ENCODE measurements at places on chromosomes 5 and 9.

DNA sequence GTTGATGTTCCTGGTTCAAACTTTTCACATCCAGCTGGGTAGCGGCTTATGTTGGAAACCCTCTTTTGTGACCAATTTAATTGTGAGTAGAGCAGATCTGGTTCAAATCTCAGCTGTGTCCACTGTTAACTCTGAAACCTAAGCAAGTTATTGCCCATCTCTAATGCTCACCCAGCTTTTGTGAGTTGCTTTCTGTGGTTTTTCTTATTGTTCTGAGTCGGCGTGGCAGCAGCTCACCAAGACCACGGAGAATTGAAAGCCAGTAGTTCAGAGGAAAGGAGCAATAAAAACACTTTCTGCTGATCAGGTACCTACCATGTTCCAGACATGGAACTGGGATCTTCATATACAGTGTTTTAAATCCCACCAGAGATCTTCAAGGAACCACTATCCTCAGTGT, 114.4 kb downstream of the DOCK2 start:
- no peak for DNase-seq

- no peak for DNase-seq
These were observed 777 bp downstream of the ENDOG start for GRCh38 chr9:128818839-128819715.

DNA sequence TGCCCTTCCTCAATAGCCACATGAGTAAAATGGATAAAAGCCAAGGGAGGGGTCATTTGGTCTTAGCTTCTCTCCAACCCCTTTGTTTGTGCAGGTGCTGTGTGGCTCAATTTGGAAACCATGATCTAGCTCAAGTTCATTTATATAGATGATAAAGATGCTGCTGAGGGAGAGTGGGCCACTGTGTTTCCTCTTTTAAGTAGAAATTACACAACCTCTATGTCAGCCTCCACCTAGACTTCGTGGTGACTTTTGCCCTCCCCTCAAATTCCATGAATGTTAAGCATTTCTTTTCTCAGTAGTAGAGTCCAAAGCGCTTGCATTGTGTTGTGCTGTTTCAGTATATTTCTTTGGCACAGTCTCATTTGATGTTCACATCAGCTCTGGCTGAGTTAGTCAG, 241.4 kb downstream of the ARHGAP26 start:
- no peak for DNase-seq

DNA sequence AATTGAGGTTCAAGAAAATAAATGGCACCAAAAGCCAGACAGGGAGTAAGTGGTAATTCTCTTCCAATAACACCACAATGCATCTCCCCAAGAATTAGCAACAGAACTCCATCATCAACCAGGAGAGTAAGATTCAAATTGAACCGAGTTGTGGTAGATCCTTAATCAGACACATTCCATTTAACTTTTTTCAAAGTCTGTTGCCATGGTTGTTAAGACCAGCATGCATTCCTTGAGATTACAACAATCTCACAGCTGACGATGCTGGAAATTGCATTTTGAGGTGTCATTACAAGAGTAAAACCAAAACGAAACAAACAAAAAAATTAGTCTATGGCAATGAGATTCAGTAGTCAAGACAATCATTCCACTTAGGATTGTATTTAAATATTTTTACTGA, 78.9 kb upstream of the ZNF462 start:
- DNase-seq = no peak

- no peak for DNase-seq
These were observed 405.5 kb downstream of the ARHGEF28 start for GRCh38 chr5:74031536-74031935.

GRCh38 chr5:68147659-68148058, 67.9 kb upstream of the PIK3R1 start:
- DNase-seq = no peak

DNA sequence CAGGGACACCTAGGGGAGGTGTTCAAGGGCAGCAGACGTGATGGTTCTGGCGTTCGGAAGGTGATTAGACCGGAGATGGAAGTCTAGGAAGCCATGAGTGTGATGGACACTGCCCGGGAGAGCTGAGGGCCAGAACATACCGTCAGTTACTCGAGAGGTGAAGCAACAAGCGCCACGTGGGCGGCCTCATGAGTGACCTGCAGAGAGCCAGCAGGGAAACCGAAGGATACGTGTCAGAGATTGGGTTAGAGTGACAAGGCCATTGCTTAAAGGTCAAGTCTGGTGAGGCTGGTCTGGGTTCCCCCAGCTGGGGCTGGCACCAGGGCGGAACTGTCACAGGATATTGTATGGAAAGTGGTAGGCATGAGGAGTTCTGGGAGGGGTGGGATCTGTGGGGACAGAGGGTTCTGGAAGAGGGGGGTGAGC, 60.0 kb downstream of the C9orf50 start:
- DNase-seq = no peak

- no peak for DNase-seq
These were observed 90.8 kb downstream of the PCDH1 start for GRCh38 chr5:141787376-141787775.

GRCh38 chr5:159412284-159413046, 82.2 kb upstream of the IL12B start:
- no peak for DNase-seq

- DNase-seq = no peak
These were observed 36.4 kb downstream of the LARP1 start for GRCh38 chr5:154791535-154791934.

GRCh38 chr9:108412755-108413154, 443.0 kb downstream of the ACTL7B start:
- no peak for DNase-seq

GRCh38 chr5:71894091-71894490, 175.0 kb downstream of the CARTPT start:
- DNase-seq = no peak

DNA sequence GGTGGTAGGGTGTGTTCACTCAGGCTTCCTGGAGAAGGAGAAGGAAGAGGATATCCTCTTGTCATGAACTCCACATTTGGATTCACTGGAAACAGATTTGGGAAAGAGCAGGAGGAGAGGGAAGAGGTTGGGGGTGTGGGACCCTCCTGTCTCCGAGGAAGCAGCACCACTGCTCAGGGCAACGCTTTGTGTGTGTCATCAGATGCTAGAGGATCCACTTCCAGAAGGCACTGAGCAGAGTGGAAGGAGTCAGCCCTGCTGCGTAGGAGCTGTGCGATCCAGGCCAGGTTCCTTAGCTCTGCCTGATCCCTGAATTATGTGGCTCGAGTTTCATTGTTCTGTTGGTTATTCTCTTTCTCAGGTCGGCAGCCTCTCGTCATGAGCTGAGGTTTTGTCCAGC, 37.3 kb upstream of the TJP2 start:
- DNase-seq = no peak

DNA sequence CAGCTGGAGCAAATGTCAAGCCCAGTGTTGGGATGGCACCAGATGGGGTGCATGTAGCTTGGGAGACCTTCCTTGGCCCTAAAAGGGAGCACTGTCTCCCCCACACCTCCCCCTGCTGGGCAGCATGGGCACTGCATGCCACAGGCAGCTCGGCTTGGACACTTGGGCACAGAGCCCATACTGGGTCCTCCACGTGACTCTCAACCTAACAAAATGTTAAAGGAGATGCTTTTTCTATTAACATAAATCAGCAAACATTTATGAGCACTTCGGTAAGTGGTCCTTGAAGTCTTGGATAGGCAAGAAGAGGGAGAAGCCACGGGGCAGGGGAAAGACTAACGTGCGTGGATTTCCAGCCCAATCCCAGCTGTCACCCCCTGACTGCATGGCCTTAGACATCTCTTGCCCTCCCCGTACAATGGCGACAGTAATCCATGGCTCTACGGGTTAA, 23.9 kb upstream of the MAPK9 start:
- no peak for DNase-seq

DNA sequence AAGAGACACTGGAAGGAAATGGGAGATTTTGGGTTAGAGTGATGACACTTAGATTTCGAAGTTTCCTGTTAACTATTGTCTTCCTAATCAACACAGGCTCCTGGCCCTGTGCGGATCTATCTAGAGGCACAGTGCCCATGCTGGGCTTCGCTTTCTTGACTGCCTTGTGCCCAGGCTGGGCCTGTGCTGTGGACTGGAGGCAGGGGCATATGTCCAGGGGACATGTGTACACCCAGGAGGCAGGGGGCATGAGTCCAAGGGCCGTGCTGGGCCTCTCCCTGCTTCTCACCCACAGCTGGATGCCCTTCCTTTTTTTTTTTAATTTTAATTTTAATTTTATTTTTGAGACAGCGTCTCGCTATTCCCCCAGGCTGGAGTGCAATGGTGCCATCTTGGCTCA, 37.6 kb downstream of the EHMT1 start:
- no peak for DNase-seq

DNA sequence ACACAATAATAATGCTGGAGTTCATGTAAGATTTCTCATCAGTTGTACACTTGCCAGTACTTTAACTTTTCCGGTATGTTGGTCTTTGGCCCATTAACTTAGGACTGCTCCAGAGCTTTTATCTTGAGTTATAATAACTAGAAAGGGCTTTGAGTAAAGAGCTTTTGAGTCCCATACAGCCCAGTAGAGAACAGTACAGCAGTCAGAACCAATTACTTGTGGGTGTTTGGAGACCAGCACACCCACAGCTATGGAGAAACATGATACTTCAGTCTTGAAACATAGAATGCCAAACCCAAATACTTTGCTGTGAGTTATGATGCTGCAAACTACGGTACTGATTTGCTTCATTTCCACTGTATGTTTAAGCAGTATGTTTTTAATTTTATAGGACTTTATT, 374.3 kb downstream of the CCDC171 start:
- DNase-seq = no peak

DNA sequence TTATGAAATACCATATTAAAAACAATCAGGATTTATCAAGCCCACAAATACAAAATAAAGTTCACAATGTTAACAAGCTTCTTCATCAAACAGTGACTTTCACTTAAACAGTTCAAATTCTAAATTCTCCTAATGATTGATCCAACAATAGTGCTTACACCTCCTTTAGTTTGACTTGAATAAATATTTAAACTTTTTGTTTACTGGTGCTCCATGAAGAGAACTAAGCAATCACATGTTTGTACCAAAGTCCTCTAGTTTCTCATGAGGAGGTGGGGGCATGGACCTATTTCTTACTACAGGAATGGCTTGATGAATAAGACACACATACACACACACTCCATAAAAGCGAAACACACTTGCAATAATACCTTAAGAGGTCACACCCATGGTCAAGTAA, 95.8 kb downstream of the RAPGEF6 start:
- DNase-seq = no peak

GRCh38 chr5:146548781-146549449, 32.9 kb upstream of the GPR151 start:
- no peak for DNase-seq

DNA sequence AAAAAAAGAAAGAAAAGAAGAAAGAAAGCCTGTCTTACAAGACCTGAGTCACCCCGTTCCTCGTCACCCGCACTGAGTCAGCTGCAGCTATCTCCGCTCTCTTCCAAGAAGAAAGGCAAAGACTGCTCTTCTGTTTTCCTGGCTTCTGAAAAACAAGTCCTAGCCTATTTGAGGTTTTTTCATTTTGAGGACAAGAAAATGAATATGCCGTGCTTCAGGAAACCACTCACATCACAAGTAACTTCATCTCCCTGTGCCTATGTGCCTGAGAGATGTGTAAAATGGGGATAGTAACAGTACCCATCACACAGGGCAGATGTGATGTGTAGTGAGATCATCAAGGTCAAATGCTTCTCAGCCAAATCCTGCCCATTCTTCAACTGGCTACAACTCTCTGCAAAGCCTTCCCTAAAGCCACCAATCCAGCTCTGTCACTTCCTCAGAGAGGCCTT, 78.4 kb downstream of the GLDC start:
- DNase-seq = no peak

DNA sequence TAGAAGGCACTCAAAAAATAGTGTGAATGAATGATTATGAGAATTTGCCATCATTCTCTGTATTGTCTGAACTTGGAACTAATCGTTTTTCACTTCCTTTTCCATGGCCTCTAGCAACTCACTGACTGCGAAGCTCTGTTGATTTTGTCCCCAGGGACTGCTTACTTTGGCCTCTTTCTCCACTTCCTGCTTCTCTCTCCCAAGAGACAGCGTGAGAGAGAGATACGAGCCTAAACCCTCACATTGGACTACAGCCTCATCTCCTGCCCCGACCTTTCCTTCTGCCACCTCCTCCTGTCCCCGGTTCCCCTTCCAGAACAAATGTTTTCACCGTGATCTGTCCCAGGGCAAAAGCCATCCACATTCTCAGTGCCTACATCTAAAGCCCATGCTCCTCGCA, 300.8 kb upstream of the PANK3 start:
- DNase-seq = no peak

DNA sequence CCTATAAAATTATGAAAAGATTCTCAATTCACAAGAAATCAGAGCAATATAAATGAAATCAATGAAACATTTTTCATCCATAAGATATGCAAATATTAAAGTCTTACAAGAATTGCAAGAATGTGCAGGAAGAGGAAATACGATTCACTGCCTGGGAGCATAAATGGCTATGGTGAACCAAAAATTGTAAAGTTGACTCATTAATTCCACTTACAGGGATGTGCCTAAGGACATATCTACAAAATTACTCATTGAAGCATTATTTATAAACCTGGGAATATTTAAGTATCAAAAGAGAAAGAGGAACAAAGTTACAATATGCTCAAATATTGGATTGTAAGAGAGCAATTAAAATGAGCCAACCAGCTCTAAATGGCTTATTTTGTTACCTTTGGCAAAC, 6.9 kb upstream of the NIPSNAP3A start:
- DNase-seq = no peak

- no peak for DNase-seq
These were observed 22.1 kb downstream of the TBC1D9B start for GRCh38 chr5:179885491-179886090.

DNA sequence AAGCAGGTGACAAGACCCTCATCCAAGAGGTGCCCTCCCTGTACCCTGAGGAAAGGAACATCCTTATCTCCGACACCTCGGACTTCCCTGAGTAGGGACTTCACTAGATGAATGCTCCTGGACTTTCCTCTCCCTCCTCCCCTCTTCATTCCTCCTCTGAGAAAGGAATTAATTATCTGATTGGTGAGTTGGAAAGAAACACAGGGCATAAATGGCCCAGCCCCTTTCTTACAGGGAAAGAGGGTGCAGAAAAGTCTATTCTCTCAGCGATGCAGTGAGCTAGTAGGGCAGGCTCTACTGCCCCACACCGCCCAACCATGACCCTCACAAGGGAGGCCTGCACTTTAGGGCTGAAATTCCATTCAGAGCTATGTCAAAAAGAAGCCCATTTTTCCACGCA, 87.5 kb downstream of the TTC39B start:
- DNase-seq = no peak

- no peak for DNase-seq
These were observed 99.9 kb upstream of the PRRC1 start for GRCh38 chr5:127417528-127417927.

DNA sequence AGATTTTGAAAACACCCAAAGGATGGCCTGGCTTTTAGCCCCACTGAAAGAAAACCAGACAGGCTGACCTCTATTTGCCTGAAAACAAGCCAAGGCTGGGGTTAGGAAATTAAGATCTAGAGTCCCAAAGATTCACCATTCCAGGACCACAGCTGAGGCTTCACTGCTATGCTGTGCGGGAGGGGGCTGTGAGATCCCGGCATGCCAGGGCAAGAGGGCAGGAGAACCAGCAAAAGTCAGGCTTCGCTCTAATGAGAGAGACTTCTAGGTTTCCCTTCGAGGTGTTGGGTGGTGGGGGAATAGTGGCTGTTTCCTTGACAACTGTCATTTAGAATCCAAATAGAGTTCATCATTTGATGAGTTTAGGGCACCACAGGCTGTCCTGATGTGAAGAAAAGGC, 152.9 kb upstream of the NFIB start:
- DNase-seq = no peak

- DNase-seq = no peak
These were observed 234.6 kb downstream of the ADGRV1 start for GRCh38 chr5:90793183-90793582.

Measured in coronary artery (tissue), 2 donors.